Erythroblast (primary cell): ENCODE measurements at places on chromosomes 13 and 19.

DNA sequence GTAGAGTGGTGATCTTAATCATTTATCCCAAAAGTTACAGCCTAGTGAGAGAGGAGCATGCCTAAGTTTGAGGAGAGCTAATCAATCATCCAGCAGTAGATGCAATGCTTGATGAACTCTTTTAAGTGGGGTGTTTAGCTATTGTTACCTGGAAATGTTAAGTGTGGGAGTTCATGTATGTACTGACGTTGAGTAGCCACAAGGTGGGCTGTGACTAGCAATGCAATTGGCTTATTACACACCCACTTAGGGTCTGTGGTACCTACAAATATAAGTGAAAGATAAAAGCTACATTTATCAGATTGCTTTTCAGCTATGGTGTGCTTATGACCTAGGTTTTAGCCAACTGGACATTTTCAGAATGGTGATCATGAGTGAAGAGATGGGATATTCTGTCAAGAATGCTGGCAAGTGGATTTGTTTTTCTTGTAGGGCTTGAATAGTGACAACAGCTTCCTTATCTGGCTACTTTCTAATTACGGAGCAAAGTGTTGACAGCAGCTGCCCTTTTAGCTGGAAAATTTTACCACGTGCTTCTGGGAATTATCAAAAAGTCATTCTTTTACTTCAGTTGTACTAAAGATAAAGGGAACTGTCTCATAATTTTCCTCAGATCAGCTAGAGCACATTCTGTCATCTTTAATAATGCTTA is 170.6 kb downstream of the POSTN start:
- DNase-seq: no peak

- no peak for DNase-seq
These were observed 1.1 kb downstream of the RUBCNL start for GRCh38 chr13:46385946-46386345.

GRCh38 chr19:40576151-40576584 is 505 bp upstream of the SHKBP1 start:
- no peak for DNase-seq

DNA sequence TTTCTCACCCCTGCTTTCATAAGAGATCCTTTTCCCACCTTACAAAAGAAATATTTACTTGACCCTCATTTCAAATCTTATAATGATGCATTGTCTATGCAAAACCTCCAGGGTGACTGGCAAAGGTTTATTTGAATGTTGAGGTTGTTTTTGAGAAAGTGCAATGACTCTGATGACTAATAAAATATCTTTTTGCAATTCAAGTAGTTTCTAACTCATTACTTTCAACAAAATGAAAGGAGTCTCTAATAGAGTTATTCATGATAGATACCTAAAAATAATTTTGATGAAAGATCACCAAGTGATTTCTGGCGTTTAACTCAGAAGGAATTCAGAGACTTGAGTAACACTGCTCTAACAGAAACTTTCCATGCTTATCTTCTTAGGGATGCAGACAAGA is 144.2 kb downstream of the FOXO1 start:
- DNase-seq: no peak

DNA sequence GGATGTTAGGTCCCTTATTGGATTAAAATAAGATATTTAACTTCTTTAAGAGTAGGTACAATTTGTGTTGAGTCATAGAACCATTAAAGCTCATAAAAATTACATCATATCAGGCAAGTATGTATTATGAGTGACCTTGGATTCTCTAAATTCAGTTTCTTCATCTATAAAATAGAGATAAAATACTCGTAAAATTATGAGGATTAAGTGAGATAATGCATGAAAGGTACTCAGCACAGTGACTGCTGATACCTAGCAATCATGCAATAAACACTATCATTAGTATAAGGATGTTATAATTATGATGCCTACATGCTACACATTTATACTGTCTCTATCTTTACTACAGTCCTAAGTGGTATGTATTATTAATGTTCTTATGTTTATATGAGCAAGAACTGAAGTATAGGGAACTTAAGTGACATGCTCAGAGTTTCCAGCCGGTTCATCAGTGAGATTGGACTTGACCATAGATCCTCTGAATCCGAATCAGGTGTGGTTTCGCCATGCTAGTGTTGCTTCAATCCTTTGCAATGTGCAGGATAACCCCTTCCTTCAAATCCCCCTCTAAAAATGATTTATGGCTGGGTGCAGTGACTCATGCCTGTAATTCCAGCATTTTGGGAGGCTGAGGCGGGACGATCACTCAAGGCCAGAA is 22.9 kb upstream of the FRY start:
- DNase-seq: no peak

DNA sequence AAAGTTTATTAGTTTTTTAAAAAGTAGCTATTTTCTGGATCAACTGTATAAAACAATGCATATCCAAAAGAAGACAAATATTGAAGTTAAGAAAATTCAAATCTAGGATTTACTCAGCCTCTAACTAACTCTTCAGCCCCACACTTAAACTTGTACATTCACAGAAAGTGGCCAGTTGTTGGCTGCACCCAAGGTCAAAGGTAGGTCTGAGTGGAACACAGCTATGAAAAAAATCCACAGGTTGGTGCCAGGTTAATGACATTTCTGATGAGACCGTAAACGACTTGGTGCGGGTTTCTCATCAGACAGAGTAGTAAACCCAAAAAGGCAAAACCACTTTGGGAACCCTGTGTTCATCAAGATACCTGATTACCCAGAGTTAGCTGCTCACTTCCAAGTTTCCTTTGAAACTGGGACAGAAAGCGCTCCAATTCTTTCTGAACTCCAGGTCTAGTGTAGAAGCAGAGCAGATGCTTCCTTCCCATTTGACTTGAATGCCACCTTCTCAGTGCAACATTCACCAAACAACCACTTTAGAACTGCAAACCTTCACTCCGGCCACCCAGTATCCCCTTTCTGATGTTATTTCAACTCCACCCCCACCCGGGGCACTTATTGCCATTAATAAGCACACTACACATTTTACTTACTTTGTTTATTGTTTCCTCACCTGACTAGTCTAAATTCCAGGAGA is 208.3 kb upstream of the STARD13 start:
- DNase-seq: no peak

GRCh38 chr19:29680447-29680846 is 15.2 kb downstream of the PLEKHF1 start:
- DNase-seq: no peak

- DNase-seq: no peak
These were observed 216.3 kb upstream of the KLHL1 start for GRCh38 chr13:70324519-70324918.

- peak; percentile 59 for DNase-seq
These were observed 34.3 kb downstream of the ELF1 start for GRCh38 chr13:40984668-40985366.

- peak; percentile 51 for DNase-seq
These were observed 56.2 kb upstream of the AKAP11 start for GRCh38 chr13:42215578-42216421.
